Left renal cortex interstitium (tissue), 4 donors: ENCODE measurements at places on chromosomes 5 and 9. TPM values are rescaled to one million over a fixed set of nuclear protein-coding genes. Genes with fewer than 3 reads are reported as not detected.
A peak's percentile ranks its signal among the peaks of the same experiment; 100 is the strongest.

DNA sequence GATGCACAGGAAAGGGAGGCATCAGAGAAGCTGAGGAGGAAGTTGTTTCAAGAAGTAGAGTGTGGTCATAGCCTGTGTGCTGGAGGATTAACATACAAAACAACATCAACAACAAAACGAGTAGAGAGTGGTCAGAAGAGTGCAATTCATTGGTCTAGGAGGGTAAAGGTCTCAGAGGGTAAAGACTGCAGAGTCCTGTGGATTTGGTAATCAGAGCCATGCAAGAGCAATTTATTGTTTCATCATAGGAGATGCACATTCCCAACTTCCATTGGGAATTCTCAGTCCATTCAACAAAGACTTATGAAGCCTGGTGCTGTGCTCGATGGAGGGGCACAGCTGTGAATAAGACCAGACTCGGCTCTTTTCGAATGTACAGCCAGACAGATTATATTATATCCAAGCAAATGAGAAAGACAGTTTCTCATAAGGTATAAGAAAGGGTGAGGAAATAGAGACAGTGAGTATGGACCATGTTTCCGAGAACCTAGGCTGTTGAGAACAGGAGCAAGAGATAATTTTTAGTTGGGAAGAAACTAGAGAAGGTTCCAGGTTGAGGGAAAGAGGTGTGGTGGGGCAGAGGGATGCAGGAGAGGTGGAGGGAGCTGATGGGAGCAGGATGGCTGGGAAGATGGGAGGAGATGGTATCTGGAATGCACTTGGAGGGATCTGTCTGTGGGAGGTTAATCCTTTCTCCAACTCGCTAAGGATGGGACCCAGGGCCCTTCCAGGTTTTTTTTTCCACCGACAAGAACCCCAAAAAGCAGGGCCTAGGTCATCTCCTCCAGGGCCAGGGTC is 7.9 kb upstream of the MYORG start:
- DNase-seq, result no peak

Gene PCDHGA9
- polyA plus RNA-seq, result 5.2 TPM

Gene C6
- polyA plus RNA-seq, result 2.2 TPM

Gene NUTM2G
- polyA plus RNA-seq, result 0.27 TPM

DNA sequence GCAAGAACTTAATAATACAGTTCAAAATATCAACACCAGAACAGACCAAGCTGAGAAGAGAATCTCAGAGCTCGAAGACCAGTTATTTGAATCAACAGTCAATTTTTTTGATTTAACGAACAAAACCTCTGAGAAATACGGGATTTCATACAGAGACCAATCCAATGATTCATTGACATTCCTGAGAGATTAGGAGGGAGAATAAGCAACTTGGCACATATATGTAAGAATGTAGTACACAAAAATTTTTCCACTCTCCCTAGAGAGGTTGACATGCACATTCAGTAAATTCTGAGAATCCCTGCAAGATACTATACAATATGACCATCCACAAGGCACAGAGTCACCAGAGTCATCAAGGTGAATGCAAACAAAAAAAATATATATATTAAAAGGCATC is 1577.3 kb upstream of the C9orf72 start:
- DNase-seq, result no peak

DNA sequence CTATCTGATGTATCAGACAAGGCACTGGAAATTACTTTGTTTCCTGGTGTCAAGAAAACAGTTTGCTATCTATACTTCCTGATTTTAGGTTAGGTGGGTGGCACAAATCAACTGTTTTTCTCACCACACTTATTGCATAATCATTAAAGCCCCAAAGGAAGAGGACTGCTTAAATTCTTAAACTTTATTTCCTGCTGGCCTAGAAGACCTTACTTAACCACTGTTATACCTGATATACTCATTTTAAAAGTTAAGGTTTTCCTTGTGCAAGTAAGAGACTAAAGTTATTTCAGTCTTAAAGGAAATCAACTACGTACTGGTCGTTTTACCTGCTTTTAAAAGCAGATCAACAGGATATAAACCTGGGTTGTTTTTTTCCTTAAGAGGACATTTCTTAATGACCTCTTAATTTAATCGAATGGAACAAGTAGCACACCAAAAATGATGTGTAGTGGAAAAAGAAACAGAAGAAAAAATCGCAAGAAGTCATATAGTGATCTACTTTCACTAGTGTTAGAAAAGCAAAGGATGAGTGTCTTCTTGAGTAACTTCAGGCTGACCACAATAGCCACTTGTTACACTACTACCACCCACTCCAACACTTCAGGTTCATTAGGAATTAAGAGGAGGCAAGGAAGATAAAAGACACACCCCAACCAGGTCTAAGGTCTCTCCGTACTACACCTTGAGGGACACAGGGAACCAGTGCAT is 974 bp downstream of the CLINT1 start:
- no peak for DNase-seq

GRCh38 chr5:43874772-43875171 is 271.8 kb downstream of the NNT start:
- no peak for DNase-seq

GRCh38 chr5:115433918-115434317 is 110.7 kb downstream of the FEM1C start:
- no peak for DNase-seq

DNA sequence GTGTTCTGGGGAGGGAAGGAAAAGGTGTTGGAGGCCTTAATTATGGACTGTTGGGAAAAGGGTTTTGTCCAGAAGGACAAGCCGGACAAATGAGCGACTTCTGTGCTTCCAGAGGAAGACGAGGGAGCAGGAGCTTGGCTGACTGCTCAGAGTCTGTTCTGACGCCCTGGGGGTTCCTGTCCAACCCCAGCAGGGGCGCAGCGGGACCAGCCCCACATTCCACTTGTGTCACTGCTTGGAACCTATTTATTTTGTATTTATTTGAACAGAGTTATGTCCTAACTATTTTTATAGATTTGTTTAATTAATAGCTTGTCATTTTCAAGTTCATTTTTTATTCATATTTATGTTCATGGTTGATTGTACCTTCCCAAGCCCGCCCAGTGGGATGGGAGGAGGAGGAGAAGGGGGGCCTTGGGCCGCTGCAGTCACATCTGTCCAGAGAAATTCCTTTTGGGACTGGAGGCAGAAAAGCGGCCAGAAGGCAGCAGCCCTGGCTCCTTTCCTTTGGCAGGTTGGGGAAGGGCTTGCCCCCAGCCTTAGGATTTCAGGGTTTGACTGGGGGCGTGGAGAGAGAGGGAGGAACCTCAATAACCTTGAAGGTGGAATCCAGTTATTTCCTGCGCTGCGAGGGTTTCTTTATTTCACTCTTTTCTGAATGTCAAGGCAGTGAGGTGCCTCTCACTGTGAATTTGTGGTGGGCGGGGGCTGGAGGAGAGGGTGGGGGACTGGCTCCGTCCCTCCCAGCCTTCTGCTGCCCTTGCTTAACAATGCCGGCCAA is 19.1 kb downstream of the PTGES2 start:
- no peak for DNase-seq

- no peak for DNase-seq
Observed at GRCh38 chr9:363274-363612, 148.6 kb downstream of the DOCK8 start.

DNA sequence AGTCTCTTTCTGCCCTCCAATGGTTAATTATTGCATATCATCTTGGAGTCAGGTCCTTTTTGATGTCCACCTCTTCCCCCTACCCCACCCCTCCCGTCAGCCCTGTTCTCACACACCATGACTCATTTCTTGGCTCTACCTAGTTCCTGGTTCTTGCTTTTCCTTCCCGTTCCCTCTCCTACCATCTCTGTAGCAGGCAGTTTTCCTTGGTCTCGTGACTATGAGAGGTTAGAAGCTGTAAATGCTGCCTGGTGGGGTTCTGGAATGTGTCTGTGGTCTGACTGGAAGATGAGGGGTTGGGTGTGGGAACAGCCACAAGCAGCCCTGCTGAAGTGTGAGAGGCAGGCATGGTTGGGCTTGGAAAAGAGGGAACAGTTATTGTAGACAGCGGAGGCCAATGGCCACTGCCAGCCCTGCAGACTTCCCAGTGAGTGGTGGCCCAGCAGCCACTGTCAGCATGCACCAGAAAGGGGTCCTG is 18.2 kb downstream of the SLC22A5 start:
- no peak for DNase-seq

Gene ZNF366
- polyA plus RNA-seq, result 3.9 TPM

- DNase-seq, result no peak
Observed at GRCh38 chr5:120062515-120062917, 401.6 kb upstream of the PRR16 start.

DNA sequence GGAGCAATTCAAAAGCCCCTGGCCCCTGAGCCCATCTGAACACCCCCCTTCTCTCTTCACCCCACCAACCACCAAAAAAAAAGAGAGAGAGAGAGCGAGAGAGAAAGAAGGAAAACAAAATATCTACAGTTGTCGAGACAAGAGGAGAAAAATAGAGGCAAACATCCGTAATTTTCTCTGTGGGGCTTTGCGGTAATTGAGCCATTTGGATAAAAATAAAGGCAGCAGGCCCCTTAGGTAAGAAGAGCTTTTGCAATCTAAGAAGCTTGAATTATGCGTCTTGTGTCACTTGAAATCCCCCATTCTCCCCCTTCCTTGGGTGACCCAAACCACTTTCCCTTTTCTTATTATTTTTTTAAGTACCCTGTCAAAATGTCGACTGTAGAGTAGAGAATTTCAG is 35.5 kb upstream of the FUBP3 start:
- no peak for DNase-seq

GRCh38 chr5:52811067-52811749 is 23.5 kb downstream of the ITGA1 start:
- DNase-seq, result no peak

DNA sequence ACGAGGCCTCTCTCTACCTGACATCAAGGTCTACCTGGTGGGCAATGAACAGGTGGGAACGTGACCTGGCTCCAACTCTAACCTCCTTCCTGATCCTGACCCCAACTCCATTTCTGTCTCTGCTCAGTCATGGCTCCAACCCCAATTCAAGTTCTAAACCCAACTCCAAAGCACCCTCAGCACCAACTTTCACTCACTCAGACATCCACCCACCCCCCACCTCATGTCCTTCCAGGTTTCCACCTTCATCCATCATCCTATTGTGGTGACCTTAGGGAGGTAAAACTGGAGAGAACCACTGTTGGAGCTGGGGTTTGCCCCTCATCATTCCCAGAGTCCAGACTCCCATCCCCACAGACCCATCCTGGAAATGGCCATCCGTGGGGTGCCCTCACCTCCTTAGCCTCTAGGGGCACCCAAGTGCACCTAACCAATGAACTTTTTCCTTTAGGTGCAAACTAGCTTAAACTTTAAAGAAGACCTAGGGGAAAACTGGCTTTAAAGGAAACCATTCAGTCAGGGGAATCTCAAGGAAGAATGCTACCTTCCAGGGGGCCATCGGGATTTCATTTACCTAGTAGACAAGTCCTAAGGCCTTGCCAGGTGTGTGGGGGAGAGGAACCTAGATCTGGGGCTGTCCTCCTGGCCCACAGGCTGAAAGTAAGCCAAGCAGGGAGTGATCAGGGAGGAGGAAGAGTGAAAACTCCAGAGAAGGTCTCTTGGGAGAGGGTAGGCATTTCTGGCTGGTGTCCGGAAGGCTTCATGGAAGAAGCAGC is 11.3 kb downstream of the RGS14 start:
- no peak for DNase-seq

DNA sequence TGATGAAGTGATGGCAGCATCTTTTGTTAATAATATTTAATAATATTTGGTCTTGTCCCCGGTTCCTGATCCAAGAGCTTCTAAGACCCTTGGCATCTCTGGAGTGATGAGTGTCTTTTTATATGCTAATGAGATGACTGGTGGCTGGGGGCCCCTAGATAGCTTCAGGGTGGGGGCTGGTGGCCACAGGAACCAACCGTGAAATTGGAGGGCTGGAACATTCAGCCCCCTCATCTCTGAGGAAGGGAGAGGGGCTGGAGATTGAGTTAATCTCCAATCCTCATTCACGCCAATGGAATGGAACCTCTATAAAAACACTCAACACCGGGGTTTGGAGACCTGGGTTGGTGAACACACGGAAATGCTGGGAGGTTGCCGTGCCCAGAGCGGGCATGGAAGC is 78.2 kb upstream of the RAPGEF1 start:
- DNase-seq, result no peak

GRCh38 chr5:174625591-174626350 is 98.6 kb upstream of the MSX2 start:
- DNase-seq, result no peak

GRCh38 chr5:11324521-11325289 is 563.7 kb upstream of the DAP start:
- DNase-seq, result peak; percentile 38

GRCh38 chr9:18824095-18824666 is 208.8 kb downstream of the SAXO1 start:
- no peak for DNase-seq

- DNase-seq, result no peak
Observed at GRCh38 chr9:110898866-110899265, 139.4 kb downstream of the LPAR1 start.

- DNase-seq, result no peak
Observed at GRCh38 chr5:147686421-147686820, 96.1 kb downstream of the JAKMIP2 start.

DNA sequence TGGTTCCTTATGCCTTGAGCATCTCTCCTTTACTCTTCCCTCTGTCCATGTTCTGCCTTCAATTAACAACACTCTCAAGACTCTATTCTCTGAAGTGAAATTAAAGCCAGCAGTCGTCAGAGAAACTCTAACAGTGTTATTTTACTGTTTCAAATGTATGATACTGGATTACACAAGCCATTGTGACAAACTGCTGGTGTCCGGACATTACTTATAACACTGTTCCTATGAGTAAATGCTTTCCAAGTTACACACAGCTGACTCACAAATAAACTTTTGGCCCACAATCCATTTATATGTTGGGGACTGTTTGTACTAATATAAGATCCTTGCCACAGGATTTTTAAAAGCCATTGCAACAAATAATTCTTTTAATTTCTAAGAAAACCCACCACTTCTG is 63.2 kb upstream of the GHR start:
- DNase-seq, result no peak

DNA sequence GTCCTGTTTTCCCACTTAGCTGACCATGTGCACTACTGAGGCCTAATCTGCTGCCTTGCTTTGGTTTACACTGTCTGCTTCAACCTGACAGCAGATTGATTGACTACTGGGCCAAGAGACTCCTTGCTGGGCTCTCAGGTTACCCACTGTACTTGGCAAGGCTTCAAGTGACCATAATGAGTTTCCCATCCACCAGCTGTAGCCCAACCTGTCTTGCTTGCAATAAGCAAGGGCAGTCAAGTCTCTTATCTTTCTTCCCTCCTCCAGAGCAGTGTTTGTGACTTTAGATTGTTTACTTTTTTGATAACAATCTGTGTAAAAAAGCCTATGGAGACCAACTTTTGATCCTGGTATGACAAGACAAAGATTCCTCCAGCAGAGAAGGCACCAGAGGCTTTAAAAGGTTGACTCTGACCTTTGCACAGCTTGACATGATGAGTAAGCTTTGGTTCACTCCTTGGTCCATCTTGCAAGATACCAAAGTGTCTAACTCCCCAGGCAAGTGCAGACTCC is 912.3 kb upstream of the SEMA6A start:
- no peak for DNase-seq

- peak; percentile 46 for DNase-seq
Observed at GRCh38 chr5:79236970-79237739, 1.2 kb downstream of the JMY start.
